ENCODE measurements at places on chromosomes 13 and 19.

DNA sequence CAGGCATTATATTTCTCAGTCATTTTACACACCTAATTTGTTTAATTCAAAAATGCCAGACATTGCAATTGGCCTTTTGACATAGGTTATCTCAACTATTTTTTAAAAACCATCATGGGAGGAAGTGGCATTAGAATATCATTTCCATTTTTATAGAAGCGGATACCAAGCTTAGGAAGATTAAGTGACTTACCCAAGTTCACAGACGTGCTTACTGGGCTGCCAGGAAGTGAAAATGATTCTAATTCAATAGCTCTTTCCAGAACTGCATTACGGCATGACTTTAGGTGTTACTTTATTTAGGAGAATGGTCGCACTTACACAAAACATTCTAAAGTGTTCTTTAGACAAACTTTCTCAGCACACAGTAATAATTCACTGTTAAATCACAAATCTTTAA is 231.9 kb downstream of the KLF12 start:
- no peak for DNase-seq

DNA sequence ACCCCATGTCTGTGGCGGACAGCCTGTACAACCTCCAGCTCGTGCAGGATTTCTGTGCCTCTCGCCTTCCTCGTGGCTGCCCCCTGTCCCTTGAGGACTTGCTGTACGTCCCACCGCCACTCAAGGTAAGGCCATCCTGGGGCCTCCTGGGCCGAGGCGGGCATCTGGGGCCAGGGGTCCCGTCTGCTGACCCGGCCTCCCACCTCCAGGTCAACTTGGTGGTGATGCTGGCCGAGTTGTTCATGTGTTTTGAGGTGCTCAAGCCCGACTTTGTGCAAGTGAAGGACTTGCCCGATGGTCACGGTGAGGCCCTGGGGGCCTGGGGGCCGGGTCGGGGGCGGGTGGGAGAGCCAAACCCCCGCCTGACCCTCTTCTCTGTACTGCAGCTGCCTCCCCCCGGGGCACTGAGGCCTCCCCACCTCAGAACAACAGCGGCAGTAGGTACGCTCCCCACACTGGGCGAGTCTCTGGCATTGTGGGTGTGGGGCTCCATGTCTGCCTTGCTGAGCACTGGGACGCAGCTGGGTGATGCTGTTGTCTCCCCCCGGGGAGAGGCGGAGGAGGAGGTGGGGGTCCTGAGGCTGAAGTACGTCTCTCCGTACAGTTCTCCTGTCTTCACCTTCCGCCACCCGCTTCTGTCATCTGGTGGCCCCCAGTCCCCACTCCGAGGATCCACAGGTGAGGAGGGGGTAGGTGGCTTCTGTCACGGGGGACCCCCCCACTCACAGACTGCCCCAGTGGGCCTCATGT is 15.0 kb downstream of the CAMSAP3 start:
- no peak for DNase-seq

DNA sequence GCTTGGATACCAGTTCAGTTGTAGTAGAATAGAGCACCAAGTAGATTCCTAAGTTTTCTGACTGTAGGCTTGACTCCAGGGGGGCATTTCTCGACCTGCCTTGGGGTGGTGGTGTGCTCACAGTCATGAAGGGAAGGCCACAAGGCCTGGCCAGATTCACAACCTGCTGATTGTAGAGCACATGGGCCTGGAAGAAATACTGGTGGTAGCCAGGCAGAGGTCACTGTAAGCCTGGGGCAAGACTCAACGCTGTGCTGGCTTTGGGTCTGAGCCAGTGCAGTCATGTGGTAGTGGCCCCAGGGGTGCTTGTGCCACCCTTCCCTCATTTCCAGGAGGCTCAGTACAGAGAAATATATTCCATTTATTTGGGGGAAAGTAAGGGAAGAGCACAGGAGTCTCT is 832.3 kb upstream of the SLC10A2 start:
- DNase-seq, result no peak

DNA sequence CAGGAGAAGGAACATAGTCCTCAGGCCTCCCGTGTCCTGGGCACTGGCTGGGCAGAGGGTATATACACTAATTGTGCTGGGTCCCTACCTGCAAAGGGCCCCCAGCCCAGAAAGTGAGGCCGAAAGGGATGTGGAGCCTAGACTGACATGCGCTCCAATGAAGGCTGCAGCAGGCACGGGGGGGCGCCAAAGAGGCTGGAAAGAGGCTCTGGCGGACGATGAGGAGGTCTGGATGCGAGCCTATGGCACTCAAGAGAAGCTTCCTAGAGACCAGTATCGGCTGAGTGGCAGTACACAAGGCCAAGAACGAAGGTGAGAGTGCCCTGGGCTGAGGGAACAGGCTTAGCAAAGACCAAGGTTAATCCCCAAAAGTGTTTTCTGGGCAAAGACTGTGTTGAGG is 16.6 kb downstream of the VRK3 start:
- peak; percentile 35 for DNase-seq

DNA sequence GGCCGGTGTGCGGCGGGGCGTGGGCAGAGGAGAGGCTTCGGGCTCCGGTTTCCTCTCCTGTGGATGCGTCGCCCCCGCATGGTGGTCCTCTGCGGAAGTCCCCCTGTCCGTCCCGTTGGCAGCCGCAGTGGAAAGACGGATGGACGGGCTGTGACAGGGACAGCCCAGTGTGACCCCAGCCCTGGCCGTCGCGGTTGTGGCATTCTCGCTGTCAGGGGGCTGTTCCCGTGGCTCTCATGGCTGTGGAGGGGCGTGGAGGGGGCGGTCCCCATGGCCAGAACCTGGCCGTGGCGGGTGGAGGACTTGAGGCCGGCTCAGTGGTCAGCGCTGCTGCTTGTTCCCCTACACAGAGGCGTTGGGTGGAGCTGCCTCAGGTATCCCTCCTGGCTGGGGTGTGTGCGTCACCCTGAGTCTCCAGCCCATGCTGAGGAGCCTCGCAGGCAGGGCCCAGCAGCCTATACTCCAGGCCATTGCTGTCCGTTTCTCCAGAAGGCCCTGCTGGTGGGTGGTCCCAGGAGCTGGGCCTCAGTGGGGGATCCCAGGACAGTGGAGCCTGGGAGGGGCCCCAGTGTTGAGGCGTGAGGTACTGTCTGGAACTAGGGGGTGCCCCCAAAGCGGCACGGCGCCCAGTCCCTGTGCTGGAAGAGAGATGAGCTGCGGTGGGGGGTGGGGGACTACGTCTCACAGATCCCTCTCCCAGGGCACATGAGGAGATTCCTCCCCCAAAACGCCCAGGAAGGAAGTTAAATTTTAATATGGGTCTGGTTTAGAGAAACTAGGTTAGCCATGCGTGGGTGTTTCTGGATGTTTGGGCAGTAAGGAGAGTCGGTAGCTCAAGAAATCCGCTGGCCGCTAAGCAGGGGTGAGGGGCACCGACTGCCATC is 20.3 kb downstream of the CSNK1G2 start:
- no peak for DNase-seq

GRCh38 chr13:45441633-45442032 is 23.1 kb upstream of the COG3 start:
- DNase-seq, result no peak

DNA sequence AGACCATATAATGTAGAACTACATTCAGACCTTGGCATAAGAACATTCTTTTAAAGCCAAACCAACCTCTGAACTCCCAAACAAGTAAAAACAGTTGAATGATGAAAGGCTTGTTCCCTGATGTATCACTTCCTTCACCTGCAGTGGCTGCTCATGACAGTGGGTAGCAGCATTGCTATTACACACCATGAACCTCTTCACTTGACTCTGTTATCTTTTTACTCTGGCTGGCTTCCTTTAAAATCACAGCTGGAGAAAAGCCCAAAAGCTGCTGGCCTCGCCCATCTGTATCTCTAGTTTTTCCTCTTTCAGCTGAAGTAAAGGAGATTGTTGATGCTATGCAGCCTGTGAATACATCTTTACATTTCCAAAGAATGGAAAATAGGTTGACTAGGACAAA is 22.6 kb downstream of the THSD1 start:
- no peak for DNase-seq

DNA sequence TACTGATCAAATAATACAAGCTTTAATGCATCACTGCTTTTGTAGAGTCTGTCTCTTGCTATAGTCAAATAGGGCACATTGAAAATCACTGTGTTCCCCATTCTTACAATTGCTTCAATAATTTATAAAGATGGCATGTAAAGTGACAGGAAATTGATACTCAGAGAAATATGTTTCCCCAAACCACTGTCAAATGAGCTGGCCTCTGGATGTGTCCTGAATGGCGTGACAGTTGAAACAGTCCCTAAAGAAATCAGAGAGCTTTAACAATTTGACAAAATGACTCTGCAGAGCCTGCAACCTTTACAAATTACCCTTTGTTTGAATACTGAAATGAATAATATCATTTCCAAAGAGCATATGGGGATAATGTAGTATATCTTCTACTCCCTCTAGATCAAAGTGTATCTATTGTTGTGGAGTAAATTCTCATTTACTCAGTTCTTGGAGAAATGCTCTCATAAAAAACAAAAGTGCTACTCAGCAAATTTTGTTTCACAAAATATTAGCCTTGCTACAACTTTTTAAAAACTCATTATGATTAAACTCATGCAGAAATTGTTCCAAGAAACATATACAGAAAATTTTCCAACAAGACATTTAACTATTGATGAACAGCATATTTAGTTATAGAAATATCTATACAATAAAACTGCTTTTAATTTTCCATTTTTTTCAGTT is 763.2 kb upstream of the SPRY2 start:
- no peak for DNase-seq

DNA sequence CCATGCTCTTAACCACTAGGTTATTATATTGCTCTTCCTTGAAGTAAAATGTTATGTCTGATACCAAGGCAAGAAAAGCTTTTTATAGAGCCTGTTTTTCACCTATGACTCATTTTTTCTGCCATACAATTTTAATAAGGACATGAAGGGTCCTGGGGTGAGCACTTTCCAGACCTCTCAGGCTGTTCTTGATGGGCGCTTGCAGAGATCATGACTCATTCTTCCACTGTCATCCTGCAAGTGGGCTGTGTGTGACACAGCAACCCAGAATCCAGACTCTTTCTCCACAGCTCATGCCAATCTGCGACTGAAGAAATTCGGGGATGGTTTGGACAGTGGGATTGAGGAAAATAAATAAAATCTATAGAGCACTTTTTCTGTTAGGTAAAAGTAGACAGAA is 506.7 kb upstream of the NBEA start:
- no peak for DNase-seq

DNA sequence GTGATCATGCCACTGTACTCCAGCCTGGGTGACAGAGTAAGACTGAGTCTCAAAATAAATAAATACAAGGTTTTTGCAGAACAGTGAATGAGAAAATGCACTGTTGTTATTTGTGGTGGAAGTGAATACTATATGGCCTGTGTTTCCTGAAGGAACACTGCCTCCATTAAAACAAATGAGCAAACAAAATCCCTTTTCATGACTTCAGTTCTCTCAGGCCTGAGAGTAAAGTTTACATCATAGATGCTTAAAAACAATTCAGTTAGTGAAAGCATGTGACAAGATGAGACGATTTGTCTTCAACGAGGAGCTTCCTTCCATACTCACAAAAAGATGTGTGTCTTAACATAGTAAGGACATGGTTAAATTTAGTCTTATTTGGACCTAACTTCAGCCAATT is 14.4 kb downstream of the SPINT2 start:
- DNase-seq, result no peak

DNA sequence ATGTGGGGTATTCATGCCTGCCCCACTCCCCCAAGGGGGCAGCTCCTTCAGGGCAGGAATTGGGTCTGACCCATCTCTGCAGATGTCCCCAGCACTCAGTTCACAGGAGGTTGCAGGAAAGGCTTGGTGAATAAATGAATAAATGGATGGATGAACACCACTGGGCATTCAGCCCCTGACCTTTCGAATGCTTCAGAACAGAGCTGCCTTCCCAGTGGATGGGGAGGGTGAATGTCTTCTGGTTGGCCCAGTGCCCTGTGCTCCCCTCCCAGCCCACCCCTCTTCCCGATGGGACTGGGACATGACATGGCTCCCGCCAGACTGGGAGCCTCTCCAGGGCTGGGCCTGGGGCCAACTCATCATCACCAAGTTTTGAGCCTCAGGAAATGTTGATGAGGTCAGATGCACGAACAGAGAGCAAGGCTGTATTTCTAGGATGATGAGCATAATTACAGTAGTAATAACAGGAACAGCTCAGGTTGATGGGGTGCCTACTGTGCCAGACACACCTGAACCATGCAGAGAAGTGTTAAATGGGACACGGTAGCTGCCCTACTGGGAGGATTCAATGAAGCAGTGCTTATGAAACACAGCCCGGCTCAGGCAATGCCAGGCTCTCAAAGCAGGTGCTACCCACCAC is 25.7 kb downstream of the VRK3 start:
- DNase-seq, result no peak

DNA sequence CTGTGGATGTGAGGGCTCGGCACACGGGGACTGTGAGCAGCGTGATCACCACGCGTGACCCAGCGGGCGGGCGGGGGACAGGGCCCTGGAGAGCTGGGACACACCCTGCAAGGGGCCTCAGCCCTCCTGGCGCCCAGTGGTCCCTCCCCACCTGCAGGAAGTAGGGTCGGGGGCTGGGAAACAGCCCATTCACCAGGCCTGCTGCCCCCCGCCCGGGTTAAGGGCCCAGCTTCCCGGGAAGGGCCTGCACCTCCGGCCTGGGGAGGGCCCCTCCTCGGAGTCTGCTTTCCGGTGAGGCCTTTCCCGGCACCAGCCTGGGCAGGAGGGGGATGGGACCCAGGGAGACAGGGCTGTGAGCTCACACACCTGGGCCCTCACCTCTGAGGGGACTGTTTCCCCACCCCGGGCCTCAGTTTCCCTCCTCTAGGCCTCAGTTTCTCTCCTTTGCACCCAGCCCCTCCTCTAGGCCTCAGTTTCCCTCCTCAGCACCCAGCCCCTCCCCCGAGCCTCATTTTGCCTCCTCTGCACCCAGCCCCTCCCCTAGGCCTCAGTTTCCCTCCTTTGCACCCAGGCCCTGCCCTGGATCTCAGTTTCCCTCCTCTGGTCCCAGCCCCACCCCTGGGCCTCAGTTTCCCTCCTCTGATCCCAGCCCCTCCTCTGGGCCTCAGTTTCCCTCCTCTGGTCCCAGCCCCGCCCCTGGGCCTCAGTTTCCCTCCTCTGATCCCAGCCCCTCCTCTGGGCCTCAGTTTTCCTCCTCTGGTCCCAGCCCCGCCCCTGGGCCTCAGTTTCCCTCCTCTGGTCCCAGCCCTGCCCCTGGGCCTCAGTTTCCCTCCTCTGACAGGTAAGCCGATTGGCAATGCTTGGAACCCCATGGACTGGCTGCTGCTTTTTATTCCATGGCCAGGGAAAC is 1.9 kb upstream of the MADCAM1 start:
- DNase-seq, result no peak

GRCh38 chr13:60120617-60121336 is 43.0 kb downstream of the DIAPH3 start:
- no peak for DNase-seq
